ENCODE measurements at places on chromosomes 7 and 10.
A peak's percentile ranks its signal among the peaks of the same experiment; 100 is the strongest.

DNA sequence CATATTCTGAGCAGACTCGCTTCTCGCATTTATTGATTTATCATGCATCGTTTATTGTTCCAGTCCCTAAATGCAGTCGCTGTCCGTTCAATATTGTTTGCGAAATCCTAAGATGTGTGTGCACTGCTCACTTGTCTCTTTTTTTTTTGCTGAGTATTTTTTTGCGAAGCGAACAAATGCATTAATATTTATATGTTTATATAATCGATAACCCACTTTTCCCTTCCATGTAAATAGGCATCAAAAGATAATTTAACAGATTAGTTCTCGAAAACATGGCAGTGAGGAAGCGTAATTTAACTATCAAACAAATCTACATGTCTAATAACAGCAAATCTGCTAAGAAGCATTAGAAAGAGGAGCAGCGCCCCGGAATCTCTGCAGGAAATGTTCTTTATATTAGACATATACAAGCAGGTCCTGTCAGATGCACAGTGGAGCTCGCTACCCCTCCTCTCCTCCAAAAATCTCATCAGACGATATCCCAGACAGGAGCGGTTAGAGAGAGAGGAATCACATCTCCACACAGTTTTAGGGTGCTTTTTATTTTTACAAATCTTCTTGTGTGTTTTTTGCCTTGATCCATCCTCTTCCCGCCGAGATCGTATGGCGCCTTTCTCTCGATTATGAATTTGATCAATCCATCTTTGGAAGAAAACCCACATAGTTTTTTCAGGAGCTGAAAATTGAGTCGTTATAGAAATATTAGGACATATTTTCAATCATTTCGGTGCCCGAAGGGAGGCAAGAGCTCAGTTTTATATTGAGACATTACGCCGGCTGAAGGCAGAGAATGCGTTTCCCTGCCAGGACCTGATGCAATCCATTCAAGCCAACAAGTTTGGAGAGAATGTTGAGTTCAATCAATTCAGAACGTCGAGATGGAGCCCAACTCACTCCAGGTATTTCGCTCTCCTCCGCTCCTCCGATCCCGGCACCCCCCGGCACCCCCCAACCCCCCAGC lies at the start of gene ARID5B:
Gene ARID5B, plus strand, starts transcription at position 871 of the 964 bp plus-strand sequence. Its CDS starts 11 bp downstream, at position 882.
- DNase-seq: peak; percentile 63

- no peak for DNase-seq
These were observed 15.5 kb upstream of the TSPAN12 start for GRCh38 chr7:120873401-120873800.

DNA sequence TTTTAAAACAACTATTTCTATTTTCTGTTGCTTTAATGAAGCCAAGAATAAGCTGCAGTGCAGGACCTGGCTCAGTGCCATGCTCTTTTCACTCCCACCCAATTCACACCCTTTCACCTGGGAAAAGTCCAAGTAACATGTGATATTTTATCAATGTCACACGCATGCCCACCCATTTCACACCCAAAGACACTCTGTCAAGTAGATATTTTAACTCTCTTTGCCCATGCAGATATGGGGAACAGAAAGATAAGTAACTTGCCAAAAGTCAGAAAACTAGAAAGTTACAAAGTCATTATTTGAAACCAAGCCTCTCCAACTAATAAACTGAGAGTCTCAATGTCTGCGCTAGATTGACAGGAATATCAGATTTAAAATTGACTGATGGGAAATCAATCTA lies 706.7 kb upstream of the PHF14 start:
- DNase-seq: no peak

- no peak for DNase-seq
These were observed 171.6 kb downstream of the HERPUD2 start for GRCh38 chr7:35523292-35523691.

DNA sequence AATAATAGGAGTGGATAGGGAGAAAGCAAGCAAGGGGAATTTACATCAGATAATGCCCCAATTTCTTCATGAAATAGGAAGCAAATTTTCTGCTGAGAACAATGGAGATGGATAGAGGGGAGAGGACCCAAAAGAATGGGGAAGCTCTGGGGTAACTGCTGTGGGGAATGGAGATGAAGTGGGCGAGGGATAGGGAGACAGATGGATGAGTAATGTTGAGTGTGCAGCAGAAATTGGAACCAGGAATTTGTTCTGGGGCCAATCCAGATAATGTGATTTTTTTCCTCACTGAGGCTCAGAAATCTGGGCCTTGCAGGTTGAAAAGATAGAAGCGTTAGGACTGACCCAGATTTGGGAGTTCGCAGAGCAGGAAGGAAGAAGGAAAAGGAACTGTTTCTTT lies 24.5 kb upstream of the MRC1 start:
- DNase-seq: no peak

DNA sequence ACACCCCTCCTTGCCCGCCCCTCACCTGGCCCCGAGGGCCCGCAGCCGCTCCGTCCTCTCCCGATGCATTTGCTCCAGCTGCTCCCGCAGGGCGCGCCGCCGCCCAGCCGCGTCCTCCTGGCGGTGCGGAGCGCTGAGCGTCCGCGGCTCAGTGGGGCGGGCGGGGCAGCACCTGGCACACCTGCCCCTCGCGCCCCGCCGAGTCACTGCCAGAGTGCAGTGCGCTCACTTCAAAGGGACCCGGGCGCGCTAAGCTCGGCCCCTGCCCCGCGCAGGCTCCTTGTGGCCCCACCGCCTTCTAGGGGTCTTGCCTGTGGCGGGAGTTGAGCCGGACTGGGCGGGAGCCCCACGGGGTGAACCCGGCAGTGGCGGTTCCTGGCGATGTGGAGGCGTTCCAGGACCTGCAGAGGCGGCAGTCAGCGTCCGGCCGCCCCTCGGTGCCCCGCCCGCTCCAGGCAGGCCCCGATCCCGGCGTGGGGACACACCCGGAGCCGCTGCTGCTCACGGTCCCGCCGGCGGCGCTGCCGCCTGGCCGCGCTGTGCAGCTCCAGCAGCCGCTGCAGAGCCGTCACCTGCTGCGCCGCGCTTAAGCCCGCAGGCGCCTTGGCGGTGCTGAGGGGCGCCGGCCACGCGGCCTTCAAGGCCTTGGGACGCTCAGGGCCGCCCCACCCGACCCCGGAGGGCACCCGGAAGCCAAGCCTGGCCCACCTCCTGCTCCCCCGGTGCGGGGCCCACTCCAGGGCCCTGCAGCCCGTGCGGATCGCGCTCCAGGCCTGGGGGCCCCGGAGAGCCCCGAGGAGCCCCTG lies 6.7 kb downstream of the ATP6V1F start:
- DNase-seq: peak; percentile 57

DNA sequence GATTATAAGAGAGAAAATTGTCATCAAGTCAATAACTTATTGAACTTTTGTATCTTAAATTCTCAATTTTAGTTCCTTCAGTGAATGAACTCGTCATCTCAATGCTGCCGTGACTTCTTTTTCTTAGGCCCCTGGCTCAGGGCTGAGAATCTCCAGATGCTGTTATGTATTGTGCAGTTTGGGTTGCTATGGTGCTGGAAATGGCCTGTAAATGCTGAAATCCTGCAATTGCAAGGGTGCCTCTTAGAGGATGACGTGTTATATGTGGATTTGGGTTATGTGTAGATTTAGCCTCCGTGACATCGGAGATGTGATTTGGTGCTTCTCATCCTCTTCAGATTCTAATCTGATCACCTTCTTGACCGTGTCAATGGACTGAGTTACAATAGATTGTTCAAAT lies 55.7 kb upstream of the ZRANB1 start:
- DNase-seq: no peak

GRCh38 chr10:122957474-122957873 lies 3.4 kb upstream of the C10orf88 start:
- no peak for DNase-seq

- no peak for DNase-seq
These were observed 299.1 kb upstream of the NFE2L3 start for GRCh38 chr7:25852939-25853271.

All from stimulated activated CD8-positive, alpha-beta memory T cell treated with anti-CD3 and anti-CD28 coated beads, Interleukin-4, amount 100 ng/mL, for 48 hours (primary cell).